ENCODE measurements at places on chromosomes 5 and 9. TPM values are rescaled to one million over a fixed set of nuclear protein-coding genes. Genes with fewer than 3 reads are reported as not detected.

Gene ANKRD34B
- total RNA-seq, result 1.5 TPM

- no peak for DNase-seq
- H3K27ac ChIP-seq, result no peak overlapping the region
- H3K4me3 ChIP-seq, result no peak overlapping the region
- peaks cover 11% of the 10 kb centered on the region for H3K27me3 ChIP-seq
- peaks cover 3% of the 10 kb centered on the region for H3K4me1 ChIP-seq
Observed at GRCh38 chr5:175447571-175447970, 3.6 kb upstream of the DRD1 start.

GRCh38 chr5:149471406-149472183 is 79.6 kb downstream of the CSNK1A1 start:
- no peak overlapping the region for H3K4me3 ChIP-seq
- H3K4me1 ChIP-seq, result peaks cover 14% of the 10 kb centered on the region
- no peaks in the 10 kb centered on the region for H3K36me3 ChIP-seq
- H3K27ac ChIP-seq, result peak overlapping the region; percentile 80

Gene NRARP
- total RNA-seq, result 4.7 TPM
